Stimulated activated CD4-positive, alpha-beta T cell treated with anti-CD3 and anti-CD28 coated beads, TNF-alpha, amount 100 ng/mL, for 1 hour (primary cell): ENCODE measurements at places on chromosomes 7 and 10.

DNA sequence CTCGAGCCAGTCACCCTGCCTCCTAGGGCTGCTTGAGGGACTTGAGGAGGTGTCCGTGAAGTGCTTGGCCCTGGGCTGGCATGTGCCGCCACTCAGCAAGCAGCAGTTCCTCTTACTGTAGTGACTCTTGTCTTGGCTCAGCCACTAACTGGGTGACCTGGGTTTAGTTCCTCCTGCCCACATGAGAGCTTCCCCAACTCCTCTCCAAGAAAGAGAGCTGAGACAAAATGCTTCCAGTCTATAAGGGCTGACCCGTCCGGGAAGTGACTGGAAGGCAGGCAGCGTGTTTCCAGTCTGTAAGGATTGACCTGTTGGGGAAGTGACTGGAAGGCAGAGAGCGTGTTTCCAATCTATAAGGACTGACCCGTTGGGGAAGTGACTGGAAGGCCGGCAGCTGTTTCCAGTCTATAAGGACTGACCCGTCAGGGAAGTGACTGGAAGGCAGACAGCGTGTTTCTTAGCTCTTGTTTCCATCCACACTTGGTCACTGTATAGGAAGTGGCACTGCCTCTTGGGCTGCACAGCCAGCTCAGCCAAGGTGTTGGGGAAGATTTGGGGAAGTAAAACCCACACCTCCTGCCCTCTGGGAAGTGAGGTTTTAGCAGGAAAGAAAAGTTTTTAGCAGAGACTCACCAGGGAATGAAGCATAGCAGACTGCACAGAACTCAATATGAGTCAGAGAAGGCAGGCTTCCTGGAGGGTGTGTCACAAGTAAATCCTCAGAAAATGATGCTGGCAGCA, 53.3 kb upstream of the PPIF start:
- no peak for DNase-seq

DNA sequence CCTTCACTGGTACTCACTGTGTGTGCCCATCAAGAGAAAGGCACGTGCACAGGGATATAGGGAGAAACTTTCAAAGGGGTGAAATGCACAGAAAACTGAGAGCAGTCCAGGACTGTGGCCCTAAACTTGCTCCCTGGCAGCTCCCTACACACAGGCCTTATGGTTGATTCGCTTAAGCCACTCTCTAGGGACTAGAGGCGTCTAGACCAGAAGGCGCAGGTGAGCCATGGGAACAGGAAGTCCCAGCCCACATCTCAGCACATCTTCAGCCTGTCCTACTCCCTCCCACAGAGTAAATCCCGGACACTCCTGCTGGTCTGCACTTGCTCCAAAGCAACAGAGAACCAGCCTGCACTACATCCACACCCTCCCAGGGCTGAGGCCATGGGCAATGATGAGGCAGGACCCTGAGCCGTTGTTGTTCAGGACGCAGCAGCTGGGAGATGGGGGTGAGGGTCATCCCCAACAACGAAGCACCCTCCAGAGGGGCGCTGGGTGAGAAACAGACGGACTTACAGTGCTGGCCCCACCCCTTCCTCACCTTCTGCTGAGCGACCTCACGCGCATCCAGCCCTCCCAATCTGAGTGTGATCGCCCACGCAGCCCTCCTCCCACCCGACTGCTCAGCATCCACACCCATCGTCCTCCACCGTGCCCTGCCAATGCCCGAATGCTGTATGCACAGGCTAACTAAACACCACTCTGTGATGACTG, 109.3 kb downstream of the TNS3 start:
- DNase-seq: no peak

DNA sequence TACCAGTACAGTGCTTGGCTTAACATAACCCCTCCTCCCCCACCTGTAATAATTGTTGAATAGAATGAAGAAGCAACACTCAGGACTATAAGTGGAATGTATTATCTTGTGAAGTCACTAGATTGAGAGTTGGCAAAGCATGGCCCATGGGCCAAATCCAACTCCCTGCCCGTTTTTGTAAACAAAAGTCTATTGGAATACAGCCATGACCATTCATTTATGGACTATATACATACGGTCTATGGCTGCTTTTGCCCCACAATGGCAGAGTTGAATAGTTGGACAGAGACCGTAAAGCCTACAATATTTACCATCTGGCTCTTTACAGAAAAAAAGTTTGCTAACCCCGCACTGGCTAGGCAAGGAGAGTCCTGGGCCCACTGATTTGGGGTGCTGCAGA, 48.1 kb upstream of the CYCS start:
- no peak for DNase-seq

DNA sequence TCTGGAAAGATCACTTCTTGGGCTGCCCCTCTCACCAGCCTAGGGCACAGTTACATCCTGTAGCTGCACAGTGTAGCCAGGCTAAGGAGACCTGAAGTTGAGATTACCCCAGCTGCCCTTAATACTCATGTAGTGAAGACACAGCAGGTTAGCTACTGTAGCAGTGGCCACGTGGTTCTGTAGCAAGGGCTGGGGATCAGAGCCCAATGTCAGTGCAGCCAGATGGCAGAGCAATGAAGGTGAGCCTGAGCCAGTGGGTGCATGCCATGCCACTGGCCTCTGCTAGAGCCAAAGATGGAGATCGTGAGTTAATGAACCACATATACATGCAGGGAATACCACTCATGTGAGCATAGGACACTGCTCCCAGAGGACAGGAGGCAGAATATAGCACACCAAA, 15.5 kb downstream of the AMPH start:
- DNase-seq: no peak

- DNase-seq: no peak
Observed at GRCh38 chr10:132583456-132583855, 45.9 kb downstream of the INPP5A start.
